ENCODE measurements at places on chromosomes 11 and 22. TPM values are rescaled to one million over a fixed set of nuclear protein-coding genes. Genes with fewer than 3 reads are reported as not detected.

GRCh38 chr11:6646576-6646917 is 9.1 kb downstream of the DCHS1 start:
- peak; percentile 28 for ATAC-seq

DNA sequence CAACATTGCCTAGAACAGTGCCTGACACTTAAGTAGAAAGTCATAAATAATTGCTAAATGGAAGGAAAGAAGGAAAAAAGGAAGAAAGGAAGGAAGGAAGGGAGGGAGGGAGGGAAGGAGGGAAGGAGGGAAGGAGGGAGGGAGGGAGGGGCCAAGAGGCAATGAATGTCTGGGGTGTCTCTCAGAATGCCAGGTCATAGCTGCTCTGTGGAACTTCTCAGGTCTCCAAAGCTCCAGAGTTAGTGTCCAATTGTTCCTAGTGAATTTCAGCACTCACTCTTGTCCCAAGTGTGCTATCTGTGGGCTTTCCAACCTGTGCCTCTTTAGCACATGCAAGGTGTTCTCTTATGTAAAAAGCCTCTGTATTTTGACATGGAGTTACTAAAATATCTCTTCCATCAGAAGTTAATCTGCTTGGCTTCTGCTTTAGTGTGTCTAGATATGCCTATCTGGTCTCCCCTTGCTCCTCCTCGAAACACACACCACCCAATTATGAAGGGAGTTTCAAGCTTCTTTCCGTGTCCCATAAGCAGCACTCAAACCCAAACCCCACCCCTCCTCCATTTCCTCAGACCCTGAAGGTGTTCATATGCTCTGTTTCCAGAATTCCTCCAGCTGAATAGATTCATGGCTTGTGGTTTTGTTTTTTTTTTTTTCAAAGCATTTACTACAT is 56.5 kb downstream of the FAM76B start:
- ATAC-seq: no peak

- ATAC-seq: peak; percentile 100
Measured at GRCh38 chr11:35927682-35928081, 16.2 kb upstream of the LDLRAD3 start.

DNA sequence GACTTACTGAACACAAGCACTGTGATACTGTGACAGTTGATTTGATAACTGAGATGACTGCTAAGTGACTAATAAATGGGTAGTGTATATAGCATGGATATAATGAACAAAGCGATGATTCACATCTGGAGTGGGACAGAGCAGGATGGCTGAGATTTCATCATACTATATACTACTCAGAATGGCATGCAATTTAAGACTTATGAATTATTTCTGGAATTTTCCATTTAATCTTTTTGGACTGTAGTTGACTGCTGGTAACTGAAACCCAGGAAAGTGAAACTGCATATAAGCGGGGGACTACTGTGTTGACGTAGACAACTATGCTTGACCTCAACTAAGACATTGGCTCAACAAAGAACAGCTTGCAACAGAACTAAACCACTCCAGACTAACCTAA is 20.0 kb upstream of the NUCB2 start:
- ATAC-seq: peak; percentile 96

DNA sequence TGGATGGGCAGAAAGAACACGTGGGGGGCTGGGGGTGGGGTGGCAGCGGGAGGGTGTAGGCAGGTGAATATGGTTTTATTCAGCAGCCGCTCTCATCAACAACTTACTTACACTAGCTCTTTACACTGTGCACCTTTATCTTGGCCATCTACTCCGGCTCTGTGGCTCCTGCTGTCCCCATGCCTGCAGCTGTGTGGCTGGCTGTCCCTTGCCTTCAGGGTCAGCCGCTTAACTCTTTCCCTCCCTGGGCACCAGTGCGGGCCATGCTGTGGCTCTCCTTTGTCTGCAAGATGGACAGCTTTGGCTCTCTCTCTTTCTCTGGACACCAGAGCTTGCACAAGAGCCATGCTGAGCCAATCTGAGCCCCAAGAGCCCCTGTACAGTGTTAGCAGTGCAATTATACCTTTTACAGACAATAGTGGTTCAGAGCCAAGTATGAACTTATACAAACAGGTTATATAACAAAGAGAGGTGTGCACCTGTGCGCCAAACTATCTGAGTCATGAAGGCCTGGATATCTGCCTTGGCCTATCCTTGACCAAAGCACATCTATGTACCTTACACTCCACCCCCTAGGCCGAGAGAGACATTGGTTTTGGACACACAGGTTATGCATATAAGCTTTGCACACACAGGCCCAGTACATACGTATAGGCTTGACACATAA is 94.3 kb upstream of the CTSC start:
- peak; percentile 97 for ATAC-seq

- no peak for ATAC-seq
Measured at GRCh38 chr22:35611891-35612576, 5.1 kb downstream of the MB start.

DNA sequence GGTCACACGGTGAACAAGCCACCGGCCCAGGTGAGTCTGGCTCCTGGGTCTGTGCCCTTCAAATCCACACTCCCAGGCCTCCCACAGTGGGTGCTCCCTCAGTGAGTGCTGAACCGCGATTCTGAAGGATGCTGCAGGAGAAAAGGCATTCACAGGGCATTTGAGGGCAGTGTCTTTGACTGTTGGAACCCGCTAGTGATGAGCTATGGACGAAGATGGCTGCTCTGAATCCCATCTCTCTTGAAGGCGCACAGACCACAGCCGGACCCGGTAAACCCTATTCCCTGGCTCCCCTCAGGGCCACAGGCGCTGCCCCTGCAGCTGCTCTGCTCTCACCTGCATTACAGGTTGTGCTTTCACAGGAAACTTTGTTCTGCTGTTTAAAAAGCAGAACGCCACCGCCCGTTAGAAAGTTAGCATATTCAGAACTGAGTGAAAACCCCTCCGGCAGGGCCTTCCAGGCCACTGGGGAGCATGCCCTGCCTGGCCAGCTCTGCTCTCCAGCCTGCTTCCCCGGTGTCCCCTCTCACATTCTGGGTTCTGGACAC is 3.2 kb downstream of the LRRC32 start:
- no peak for ATAC-seq

The OR8D1 gene
- total RNA-seq: not detected

The APOA1 gene
- total RNA-seq: 0.64 TPM

Data from esophagus mucosa (tissue), 1 donor.